Motor neuron (in vitro differentiated cells): ENCODE measurements at places on chromosomes 1 and 21. TPM values are rescaled to one million over a fixed set of nuclear protein-coding genes. Genes with fewer than 3 reads are reported as not detected.

- no peak for ATAC-seq
These were observed 34.0 kb downstream of the MAP3K7CL start for GRCh38 chr21:29164323-29164942.

- ATAC-seq = no peak
These were observed 240.6 kb downstream of the BRINP2 start for GRCh38 chr1:177411381-177411780.

DNA sequence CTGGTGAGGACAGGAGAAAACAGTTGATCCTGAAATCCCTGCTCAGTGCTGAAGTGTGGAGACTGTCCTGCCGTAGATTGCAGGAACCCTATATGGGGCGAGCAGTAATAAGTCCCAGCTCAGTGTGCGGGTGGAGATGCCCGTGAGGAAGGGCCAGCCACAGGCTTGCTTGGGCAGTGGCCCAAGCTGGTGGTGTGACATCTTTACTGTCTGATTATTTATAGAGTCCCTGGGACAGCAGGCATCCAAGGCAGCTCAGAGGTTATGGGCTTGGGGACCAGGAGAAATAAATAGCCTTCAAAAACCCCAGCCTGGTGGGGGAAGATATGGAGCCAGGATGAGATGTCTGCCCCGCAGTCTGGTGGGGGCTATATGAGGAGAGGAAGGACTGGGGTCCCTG is 170.7 kb upstream of the POU3F1 start:
- ATAC-seq = peak; percentile 28

- no peak for ATAC-seq
These were observed 13.8 kb downstream of the CFAP74 start for GRCh38 chr1:1989789-1990188.

DNA sequence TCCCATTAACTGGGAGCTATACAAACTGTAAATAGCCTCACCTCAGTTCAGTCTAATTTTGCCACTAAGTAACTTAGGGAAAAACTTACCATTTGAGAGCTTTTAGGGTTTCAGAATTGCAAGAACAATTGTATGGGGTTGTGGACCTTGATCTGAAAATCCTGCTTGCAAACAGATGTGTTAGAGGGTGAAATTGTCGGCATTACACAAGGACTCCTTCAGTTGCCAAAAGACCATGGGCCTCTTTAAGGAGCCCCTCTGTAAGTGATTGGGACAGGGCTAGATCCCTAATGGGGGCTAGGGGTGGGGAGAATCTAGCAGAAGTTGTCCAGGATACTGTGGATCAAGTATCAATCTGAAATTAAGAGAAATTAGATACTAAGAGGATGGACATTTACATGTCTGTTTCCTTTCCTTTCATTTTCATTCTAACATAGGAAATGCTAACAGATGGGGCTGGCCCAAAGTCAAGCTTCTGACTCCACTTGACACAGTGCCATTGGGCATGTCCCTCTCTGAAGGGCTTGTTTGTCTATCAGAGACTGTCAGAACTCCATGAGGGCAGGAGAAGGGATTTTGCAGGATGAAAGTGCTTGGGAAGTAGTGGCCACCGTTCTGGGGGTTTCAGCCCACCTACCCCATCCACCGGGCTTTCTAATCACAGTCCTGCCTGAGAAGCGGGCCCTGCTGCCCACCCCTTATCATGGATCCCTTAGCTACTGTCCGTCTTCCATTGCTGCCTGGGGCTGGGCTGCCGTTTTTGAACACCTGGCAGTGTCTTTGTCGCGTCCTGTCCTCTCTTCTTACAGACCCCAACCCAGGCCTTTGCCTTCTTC is 54.7 kb downstream of the STUM start:
- peak; percentile 51 for ATAC-seq

- peak; percentile 22 for ATAC-seq
These were observed 6.8 kb upstream of the AKR1A1 start for GRCh38 chr1:45543581-45544417.

DNA sequence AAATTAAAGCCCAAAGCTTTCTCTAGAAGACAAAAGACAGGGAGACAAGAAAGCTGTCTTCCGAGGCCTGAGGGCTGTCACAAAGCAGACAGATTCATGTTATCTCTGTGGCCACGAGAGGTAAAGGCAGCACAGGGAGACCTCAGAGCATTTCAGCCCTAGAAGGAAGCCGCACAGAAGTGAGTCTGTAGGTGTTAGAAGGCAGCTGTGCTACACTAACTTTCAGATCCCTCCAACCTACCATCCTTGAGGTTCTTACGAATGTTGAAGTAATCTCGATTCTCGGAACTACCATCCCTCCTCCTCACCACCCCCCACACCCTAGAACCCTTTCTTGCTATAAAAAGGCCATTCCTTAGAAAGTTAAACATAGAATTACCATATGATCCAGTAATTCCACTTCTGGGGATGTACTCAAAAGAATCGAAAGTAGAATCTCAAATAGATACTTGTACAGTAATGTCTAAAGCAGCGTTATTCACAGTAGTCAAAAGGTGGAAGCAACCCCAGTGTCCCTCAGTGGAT is 21.5 kb upstream of the LYST start:
- ATAC-seq = no peak

GRCh38 chr21:42929969-42930368 is 4.5 kb upstream of the ERVH48-1 start:
- ATAC-seq = no peak

The SPATA21 gene
- 0.09 and 0.16 TPM in 2 replicates for total RNA-seq
